ENCODE measurements at places on chromosomes 12 and 14.

DNA sequence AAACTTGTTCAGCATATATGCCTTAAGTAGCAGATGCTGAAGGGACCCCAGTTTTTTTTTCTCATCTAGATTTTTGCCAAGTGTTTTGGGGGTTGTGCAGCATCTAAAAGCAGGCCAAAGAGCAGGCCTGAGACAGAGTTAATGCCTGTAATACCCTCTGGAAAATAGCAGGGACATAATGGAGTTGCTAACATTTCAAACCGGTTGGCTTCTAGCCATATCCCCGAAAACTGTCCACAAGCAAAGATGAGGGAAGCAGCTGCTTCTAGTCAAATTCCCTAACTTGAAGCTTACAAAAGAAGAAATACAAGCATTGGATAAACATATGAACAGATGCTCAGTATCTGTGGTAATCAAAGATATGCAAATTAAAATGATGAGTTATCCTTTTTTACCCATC, 52.1 kb upstream of the AEBP2 start:
- DNase-seq: no peak

DNA sequence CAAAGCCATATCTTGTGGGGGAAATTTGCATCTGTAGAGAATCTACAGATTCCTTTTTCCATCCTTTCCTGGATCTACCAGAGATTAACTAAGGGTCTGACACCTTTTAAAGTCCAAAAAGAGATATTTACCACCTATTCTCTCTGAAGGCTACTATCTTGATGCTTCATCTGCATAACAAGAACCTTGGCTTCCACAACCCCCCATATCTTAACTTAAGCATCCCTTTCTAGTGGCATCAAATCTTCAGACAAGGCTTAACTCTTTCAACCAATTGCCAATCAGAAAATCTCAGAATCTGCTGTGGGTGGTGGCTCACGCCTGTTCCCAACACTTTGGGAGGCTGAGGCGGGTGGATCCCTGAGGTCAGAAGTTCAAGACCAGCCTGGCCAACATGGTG, 74.3 kb upstream of the FICD start:
- DNase-seq: no peak

DNA sequence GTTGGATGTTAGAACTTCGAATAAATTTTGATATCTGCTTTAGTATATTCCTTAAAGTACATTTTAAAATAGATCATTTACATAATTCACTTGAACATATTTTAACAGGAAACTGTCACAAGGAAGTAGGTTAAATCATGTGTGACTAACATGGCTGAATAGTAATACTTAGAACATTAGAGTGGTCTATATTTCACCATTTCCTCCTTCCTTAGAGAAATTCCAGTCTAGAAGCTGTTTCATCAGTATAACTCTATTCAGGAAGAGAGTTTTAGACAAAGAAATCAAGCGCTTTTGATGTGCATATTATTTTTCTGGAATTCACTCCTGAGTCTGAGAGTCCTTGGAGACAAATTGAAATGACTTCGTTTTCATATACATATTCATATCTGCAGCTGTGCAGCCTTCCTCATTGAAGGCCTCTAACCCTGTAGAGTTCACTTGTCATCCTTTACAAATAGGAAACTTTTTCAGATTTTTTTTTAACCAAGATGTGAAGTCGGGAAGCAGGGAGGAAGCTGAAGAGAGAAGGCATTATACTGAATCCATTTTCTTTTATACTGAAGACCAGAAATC, 28.4 kb downstream of the IRAK3 start:
- no peak for DNase-seq

GRCh38 chr14:101188571-101188915, 285.0 kb upstream of the RTL1 start:
- no peak for DNase-seq

DNA sequence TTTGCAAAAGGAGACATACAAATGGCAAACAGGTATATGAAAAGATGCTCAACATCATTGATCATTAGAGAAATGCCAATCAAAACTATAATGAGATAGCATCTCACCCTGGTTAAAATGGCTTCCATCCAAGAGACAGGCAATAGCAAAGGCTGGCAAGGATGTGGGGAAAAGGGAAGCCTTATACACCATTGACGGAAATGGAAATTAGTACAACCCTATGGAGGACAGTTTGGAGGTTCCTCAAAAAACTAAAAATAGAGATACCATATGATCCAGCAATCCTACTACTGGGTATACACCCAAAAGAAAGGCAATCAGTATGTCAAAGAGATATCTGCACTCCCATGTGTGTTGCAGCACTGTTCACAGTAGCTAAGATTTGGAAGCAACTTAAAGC, 17.3 kb upstream of the CKAP4 start:
- no peak for DNase-seq

Data from fibroblast of mammary gland (primary cell).